Epithelial cell of esophagus (primary cell): ENCODE measurements at places on chromosomes 5 and 9.
A peak's percentile ranks its signal among the peaks of the same experiment; 100 is the strongest.

DNA sequence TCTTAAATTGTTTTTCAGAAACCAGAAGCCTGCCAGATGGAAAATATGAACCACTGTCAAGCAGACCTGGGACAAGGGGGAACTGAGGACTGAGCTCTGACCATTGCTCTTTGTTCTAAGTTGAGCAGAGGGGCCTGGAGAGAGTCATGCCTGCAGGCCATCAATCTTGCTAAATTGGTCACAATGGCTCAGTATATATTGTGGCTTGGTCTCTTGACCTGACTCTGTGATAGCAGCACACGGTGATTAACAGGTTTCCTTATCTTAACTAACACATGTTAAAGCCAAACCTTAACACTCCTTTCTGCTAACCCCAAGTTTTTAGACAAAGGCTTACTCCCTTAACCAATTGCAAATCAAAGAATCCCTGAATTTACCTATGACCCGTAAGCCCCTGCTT is 1281.2 kb upstream of the NUDT12 start:
- DNase-seq = no peak

DNA sequence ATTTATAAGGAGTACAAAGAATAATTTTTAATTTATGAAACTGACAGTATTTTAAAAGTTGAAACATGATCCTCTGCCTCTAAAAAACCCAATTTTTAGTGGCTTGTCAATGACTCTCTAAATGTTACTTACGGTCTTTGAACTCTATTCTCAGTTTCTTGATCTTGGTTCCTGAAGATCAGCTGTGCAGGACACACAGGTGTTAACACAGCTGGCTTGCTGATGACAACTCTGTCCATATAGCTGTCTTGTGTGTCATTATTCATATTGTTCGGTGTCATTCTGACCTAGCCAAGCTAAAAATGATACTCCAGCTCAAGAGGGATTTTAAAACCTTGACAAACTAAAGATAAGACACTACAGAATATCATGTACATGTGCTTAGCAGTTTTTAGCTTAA is 314.5 kb downstream of the CCDC171 start:
- no peak for DNase-seq

GRCh38 chr9:127199001-127199791 is 65.4 kb upstream of the GARNL3 start:
- DNase-seq = peak; percentile 73

- no peak for DNase-seq
Observed at GRCh38 chr5:11420969-11421368, 483.3 kb downstream of the CTNND2 start.

DNA sequence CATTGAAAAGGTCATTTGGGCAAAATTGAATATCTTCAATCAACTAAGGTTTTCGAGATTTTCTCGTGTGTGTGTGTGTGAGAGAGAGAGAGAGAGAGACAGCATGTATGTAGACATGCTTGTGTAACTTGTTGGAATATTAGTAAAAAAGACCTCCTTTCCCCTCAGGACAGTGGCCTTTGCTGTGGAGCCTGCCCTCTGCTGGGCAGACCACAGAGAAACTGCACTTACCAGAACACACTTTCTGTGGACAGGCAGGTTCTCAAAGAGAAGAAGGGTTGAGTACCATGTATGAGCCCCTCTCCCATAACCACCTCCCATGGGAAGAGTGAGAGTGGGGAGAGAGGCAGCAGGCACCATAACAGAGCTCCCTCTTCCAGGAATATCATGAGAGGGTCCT is 45.6 kb downstream of the CFAP90 start:
- DNase-seq = no peak

- no peak for DNase-seq
Observed at GRCh38 chr9:16262477-16263261, 607.8 kb downstream of the BNC2 start.

DNA sequence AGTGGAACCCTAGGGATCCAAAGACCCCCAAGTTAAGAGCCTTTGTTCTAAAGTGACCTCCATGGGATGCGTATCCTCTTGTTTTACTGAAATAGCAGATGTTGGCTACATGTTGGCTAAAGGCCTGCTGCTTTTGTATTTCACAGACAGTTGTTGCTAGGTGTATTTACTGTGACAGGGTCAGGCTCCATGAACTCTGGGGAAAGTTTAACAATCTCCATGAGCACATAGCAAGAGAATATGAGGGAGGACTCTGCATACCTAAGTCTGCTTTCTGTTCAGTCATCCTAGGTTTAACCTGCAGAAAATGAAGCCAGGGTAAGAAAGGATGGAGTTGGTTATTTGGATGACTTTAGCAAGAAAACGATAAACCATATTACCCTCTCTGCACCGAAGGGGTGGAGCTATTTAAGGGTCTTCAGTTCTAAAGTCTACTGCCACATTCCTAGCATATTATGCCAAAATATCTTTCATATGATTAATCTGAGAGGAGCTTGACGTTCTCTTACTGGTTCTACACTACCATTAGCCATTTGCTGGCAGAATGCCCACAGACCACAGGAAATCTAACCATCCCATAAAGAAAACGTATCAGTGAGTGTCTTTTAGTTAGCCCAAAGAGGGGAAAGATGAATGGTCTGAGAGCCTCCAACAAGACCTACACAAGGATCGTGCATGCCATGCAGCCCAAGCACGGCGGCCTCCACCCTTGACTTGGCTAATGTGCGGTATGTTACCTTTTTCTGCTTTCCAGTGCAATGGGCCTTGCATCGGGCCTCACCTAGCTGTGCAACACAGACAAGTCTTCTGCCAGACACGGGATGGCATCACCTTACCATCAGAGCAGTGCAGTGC is 127.8 kb downstream of the SAXO1 start:
- DNase-seq = no peak

- peak; percentile 36 for DNase-seq
Observed at GRCh38 chr5:149188383-149188782, 47.1 kb downstream of the ABLIM3 start.
